ENCODE measurements at places on chromosomes 11 and 22. TPM values are rescaled to one million over a fixed set of nuclear protein-coding genes. Genes with fewer than 3 reads are reported as not detected.

Gene ISX
- total RNA-seq, result not detected

- DNase-seq, result no peak
These were observed 350.2 kb downstream of the BUD13 start for GRCh38 chr11:116422556-116422955.

DNA sequence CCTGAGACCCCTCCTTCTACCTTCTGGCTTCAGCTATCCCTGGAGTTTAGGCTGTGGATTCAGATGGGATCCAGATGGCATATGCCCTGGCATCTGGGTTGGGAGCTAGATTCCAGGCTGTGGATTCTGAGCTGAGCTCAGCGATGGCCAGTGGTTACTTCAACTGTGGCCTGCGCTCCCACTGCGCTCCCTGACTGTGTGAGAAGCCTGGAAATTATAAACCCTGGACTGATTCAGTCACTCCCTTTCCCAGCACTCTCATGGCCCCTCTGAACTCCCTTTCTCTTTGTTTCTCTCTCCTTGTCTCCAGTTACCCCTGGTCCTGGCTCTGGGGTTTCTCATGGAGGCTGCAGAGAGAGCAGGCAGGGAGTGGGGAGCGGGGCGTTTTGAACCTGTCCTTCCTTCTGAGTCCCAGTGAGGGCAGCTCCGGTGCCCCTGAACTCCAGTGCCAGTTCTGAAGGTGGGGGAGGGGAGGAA is 4.8 kb downstream of the ARHGEF17 start:
- DNase-seq, result no peak

Gene ZW10
- total RNA-seq, result 43.2 TPM

All from M059J (cell line).